ENCODE measurements at places on chromosomes 5 and 9.

DNA sequence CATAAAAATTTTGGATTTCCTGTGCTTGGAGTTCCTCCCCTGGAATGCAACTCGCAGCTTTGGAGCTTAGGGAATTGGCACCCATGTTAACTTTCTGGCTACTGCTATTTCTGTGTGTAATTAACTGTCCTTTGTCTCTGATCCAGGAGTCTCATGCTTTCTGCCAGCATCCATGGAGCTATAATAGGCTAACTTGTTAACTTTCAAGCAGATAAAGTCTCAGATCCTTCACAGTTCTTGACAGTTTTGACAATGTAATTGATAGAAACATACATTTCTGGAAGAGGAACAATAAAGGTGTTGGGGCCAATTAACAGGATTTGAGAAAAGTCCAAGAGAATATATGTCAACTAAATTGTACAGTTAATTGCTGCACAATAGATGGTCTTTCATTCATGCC lies 290.2 kb upstream of the PRDM9 start:
- DNase-seq: no peak

- no peak for DNase-seq
Measured at GRCh38 chr9:78775696-78776295, 478.9 kb downstream of the PSAT1 start.

GRCh38 chr5:110973510-110973909 lies 98.0 kb upstream of the TSLP start:
- no peak for DNase-seq

- no peak for DNase-seq
Measured at GRCh38 chr5:109723606-109724005, 33.9 kb downstream of the MAN2A1 start.

- DNase-seq: no peak
Measured at GRCh38 chr5:65021527-65022226, 252.9 kb downstream of the CWC27 start.

- no peak for DNase-seq
Measured at GRCh38 chr5:58715997-58716656, 133.3 kb downstream of the RAB3C start.

DNA sequence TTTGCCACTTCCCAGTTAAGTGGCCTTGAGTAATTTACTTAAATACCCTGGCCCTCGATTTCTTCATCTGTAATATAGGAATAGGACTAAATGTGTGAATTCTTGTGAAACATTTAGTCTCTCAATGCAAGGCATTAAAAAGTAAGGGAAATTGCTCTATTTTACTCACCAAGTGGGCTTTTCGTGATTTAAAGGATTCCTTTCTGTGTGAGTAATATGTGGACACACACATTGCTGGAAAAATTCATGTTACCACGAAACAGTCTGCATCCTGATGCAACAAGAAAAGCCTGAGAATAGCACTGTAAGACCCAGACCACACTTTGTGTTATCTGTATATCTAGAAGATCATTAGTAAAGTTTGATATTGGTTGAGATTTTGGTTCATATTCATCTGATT lies 1243.0 kb upstream of the CDH9 start:
- no peak for DNase-seq

DNA sequence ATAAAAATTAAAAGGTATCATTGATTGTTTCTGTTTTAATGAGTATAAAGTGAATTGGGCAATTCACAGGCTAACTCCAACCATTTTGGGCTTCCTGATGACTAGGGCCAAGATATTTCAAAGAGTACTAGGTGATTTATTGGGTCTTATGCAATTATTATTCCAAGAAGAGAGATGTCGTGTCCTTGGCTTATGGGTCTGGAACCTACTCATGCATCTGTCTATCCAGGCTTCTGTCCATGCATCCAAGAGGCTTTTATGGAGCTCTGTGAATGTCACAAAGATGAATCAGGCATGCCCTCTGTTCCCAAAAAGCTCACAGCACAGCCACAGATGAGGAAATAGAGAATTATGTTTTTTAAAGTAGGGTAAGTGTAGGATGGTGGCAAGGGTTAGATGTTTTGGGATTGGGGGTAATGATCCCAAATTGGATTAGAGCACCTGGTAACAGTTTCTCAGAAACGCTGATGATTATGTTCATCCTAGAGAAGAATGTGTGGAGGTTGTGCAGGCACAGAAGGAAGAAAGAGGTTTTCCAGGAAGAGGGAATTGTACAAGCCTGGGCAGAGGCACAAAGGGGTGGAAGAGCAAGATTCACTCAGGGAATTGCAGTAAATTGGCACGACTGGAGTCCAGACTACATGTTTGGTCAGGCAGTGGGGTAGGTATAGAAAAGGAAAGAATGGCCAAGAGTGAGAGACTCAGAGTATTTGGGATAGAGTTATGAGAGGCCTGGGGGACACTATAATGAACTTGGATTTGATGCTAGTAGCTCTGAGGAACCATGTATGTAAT lies 83.0 kb upstream of the TNC start:
- DNase-seq: no peak

GRCh38 chr5:105993027-105993426 lies 1677.7 kb downstream of the EFNA5 start:
- DNase-seq: no peak
